ENCODE measurements at places on chromosomes 4 and X.

DNA sequence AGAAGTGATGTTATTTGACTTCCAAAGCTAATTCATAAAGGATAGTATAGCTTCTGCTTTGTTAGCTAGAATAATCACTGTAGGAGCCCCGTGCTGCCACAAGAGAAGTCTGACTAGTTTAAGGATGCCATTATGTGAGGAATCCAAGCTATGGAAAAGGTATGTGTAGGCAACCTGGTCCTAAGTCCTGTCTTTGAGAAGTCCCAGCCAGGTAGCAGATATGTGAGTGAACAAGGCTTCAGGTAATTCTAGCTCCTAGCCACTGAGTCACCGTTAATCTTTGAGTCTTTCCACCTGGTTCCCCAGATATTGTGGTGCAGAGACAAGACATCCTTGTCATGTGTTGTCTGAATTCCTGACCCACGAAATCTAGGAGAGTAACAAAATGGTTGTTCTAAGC is 55.5 kb downstream of the BMP3 start:
- no peak for DNase-seq

DNA sequence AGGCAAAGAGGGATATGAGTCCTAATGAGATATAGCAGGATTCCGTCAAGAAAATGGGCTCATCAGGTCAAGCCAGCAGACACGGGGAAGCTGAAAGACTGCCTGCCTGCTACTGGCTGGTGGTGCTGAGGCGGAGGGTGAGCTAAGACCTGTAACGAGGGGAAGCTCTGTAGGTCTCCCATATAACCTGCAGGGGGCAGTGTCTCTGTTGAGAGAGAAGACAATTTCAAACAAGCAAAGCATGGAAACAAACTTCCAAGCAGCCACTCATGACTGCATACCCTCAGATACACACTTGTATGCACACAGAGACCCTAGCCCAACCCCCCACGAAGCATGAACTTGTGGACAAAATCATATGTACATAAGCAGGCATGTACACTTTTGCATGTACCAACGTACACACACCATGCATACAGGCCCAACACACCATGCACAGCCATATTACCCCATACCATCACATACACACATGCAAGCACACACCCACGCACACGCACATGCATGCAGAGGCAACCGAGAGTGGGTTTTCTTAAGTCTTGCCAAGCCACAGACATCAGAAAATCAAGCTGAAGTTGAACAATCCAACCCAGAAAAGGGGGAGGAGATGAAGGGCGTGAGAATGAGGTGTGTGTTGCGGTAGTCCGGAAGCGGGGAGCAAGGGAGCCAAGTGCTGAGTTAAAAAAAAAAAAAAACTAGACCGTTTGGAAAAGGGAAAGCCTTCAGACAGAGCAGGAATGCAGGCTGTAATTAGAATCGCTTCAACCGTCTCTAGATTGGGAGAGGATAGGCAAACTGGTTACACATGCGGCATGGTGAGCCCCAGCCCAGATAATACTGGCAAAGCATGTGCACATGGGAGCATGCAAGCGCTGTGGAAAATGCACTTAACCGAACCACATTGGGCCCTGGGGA is 71.0 kb downstream of the PJA1 start:
- DNase-seq = peak; percentile 27

DNA sequence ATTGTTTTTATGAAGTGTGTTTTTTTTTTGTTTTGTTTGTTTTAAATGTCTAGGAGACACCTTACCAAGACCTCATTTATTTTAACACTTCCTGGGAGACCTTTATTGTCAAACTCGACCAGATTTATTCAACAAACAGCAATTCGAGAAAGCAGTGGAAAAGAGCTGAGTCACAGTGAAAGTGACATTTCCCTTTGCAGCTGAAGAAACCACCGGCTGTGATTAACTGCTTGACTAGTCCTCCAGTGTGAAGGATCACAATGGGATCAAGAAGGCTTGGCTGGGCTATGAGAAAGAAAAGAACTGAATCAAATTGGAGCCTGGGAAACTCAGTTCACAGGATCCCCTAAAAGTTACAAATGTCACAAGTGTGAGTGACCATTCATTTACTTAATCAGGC is 11.9 kb upstream of the ADH7 start:
- DNase-seq = no peak

DNA sequence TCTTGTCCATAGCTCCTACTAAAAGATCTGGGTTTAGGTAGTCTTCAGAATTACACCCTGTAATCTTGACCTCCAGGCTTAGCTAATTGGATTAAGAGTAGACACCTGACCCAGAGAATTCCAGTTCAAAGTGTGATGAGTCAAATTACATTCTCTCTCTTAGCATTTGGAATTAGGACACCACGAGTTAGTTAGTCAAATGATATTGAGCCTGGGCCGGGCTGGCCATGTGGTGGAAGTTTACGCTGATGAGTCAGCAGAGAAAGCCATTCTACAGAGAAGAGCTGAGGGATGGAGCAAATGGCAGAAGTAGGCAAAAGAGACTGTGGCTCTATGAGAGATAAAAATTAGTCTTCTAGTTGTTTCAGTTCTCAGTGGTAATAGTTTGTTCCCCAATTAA is 31.1 kb downstream of the CEP44 start:
- DNase-seq = no peak

DNA sequence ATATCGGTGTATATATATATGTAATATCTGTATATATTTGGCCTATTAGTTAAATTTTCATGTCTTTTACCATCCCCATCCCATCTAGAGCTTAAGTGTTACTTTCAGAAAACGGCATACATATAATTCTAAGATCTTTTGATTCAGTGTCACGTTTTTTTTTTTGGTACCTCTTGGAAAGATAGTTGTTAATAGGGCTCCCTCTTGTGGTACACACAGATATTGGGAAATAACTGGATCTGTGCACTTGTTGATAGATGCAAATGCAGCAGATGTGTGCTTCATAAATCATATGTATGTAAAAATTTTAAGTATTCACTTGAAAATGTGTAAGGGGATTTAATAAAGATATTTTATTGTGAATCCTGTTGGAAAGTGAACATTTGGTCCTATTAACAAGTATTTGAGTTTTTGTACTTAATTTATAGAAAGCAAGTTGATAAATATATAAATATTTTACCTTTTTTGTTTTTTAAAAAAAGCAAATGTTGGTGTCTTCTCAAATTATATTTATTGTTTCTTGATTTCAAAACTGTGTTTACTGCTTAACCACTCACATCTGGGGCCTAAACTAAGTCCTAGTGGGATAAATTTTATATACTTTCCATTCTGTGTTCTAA is 74.7 kb downstream of the PAQR3 start:
- no peak for DNase-seq

DNA sequence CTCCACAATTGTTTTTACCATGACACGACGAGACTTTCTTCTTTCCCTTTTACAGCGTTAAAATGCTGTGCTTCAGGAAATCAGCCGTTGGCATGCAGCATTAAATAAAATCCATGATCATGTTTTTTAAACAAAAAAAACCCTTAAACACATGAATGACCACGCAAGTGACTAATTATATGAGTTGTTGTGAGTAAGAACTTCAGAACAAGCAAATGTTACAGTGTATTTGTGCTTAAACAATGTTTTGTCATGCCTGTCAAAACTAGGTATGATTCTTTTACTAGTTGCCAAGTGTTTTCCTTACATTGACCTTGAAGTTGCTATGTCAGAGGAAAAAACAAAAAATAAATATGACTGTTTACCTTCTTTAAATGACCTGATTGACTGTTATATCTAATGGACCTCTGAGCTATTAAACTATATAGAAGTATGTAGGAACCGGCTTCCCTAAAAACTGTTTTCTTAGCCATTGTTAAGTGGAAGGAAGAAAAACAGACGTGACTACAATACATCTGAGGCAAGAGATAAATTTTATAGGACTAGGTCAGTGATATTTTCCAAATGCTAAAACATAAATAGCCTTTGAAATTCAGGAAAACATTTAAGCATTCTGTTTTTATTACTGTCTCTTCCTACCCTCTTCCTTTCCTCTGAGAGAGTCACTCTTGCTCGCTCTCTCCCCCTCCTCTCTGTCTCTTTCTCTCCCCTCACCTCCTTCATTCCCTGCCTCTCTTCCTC is 197.1 kb downstream of the PALLD start:
- DNase-seq = no peak

DNA sequence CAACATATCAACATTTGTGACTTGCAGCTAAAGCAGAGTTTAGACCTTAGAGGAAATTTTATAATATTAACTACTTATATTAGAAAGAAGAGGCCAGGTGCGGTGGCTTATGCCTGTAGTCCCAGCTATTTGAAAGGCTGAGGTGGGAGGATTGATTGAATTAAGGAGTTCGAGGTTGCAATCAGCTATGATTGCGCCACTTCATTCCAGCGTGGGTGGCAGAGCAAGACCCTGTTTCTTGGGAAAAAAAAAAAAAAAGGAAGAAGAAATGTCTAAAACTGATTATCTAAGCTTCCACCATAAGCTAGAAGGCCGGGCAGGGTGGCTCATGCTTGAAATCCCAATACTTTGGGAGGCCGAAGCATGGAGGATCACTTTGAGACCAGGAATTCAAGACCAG is 42.0 kb upstream of the USP9X start:
- DNase-seq = no peak

DNA sequence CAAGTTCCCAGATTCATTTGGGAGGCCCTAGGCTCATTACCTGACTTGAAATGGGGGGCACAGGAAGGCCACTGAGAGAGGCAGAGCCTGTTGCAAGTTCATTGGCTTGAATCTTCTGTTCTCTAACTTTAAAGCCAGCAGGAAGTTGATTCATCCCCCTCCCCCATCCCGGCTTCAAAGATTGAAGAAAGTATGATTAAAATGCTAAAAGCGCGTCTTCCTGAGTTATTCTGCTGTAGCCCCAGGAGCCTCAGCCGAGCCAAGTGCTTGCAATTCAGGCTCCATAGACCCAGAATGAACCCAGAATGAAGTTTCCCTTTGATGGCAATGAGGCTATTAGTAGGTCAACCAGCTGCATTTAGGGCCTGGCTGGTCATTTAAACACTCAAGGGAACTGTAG is 14.7 kb downstream of the CHST7 start:
- DNase-seq = peak; percentile 47

DNA sequence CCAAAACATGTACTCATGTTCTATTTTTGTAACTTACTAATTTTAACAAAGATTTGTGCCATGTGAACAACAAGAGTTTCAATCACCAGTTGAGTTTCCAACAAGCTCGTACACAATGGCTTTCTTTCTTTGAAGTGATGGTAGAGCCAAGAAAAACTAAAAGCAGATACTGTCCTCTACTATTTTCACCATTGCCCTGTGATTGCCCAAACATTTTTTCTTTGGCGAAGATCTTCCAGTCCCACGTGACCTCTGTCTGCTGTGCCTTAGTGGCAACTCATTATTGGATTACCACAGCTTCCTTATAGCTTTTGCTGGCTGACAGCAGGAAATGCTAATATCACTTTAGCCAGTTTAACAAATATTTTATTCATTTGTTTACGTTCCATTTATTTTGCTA is 1147.1 kb downstream of the STIM2 start:
- no peak for DNase-seq

DNA sequence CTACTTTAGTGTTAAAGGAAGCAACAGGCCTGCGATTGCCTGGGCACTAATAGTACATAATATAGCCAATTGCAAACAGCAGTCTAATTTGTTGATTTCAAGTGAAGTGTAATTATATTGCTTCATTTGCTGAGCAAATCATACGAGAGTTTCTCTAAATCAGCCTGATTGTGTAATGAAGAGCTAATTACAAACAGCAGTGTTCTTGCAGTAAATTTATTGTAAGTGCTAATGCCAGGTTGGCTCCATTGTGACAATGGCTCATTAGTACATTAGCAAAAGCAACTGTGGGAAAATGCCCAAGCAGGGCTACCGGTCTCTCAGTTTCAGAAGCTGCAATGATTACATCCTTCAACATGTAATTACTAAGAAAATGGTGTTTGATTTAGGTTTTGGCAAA is 591.5 kb downstream of the GALNTL6 start:
- no peak for DNase-seq

GRCh38 chr4:96649536-96649935 is 809.6 kb downstream of the PDHA2 start:
- no peak for DNase-seq

- DNase-seq = no peak
Observed at GRCh38 chr4:42101446-42101975, 50.9 kb downstream of the BEND4 start.

DNA sequence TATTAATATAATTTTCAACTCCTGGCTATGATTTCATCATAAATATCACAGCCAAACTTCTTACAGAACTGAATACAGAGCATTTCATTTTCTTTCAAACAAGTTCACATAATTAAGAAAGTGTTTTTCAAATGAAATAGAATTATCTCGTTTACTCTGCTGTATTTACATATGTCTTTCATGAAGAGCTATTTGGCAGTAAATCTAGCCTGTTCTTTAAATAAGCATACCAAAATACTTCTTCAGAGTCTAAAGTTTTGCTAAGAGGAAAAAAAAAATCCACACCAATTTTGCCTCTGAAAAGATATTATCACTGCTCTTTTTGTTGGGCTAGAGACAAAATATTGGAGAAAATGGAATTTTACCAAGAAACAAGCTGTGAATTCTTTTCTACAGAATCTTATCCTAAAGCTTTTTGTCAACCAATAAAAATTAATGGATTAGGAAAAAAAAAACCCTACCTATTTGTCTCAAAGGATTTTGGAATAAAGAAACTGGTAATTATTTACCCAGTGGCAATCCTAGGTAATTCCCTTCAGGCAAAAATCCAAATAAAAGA is 287.9 kb upstream of the NR3C2 start:
- DNase-seq = no peak

DNA sequence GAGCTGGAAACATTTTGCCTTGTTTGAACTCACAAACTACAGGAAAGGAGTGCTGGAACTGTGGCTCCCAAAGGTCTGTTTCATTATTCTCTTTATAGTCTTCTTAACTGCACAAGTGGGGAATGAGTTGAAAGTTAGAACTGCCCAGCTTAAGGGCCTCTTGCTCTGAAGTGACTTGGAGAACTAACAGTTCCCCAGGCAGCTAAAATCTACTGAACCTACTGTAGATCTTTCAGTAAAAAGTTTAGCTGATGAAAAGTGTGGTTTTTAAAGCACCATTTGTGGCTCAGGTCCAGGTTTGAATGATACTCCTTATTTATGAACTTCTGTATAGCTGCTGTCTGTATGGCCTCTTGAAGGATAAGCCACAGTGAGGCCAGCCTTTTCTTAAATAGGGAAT is 353.8 kb downstream of the MAPK10 start:
- no peak for DNase-seq

GRCh38 chr4:186260504-186261448 is 5.2 kb upstream of the F11 start:
- no peak for DNase-seq

DNA sequence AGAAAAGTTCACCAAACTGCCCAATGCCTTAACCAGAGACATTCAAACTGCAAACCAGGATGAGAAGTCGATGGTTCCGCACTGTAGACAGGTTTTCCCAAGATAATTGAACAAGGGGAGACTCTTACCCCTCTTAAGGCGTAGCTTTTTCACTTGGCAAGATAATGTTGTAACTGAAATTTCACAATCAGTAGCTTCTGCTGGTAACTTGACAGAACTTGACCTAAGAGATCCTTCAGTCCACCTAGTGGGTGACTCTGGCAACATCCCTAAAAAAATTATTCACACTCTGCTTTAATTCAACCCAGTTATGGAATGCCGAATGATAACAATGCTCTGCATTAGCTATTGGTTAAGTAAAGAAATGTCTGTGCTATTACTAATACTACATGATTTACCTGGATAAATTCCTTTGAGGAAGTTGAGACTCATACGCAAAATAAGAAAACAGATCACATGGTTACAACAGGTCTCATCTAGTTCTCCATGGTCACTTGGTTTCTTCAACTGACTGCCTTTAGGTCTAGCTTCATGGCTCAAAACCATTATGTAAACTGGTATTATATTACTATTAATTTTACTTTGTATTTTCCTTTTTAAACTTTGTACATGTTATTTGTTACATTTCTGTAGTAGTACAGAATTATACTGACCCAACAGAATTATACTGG is 9.1 kb downstream of the ELF2 start:
- DNase-seq = no peak
